ENCODE measurements at places on chromosomes 3 and 15.

- no peak for DNase-seq
These were observed 86.0 kb downstream of the SEMA5B start for GRCh38 chr3:122941228-122942206.

GRCh38 chr15:62099094-62099601 lies 32.4 kb downstream of the C2CD4A start:
- DNase-seq = no peak

DNA sequence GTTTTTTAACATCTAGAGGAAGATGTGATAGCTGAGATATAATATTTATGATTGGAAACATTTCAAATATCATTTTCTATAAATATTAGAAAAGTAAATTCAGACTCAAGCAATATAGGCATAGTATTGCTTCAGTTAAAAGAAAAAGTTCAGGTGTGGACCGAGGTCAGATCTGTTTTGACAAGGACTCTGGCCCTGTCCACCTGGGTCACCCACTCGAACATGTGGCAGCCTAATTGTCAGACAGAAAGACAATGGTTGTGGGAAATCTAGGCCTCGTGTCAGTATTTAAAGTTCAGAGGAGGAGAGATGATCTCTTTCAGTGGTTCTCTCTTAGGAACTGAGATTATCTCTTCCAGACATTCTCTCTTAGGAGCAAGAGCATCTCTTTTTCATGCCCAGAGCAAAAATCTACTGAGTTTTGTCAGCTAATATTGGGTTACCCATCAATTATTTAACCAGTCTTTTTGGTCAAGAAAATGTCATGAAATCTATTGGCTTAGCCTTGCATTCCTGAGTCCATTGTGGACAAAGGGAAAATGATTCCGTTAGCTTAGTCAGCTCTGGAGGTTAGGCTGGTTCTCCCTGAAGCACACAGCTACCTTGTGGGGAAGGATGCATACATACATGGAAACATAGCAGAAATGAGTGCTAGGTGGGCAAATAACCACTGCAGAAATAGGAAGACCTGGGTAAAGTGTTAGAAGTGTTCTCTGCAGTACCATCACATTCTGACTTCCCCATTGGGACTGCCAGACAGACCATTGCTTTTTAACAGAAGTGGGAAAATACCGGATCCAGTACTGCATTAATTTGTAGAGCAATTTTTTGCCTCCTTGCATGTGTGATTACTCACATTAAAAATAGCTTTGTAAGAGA lies 343.3 kb downstream of the GRM7 start:
- no peak for DNase-seq

DNA sequence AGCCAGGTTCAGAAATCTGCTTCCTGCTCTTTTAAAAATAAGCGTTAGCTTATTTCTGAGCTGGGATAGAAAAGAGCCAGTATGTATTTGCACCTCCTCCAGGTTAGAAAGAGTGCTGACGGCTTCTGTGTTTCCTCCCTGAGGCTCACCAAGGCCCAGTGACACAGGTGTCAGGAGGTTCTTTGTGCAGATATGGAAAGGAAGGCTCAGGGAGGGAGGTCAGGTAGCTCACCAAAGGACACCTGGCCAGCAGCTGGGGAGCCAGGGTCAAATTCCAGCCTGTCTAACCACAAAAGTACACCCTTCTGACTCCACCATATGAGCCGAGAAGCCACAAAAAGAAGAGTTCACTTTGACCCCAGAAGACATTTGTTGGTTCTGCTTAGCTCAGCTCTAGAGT lies 201.0 kb upstream of the WNT5A start:
- no peak for DNase-seq

- DNase-seq = no peak
These were observed 830.9 kb upstream of the CFAP20DC start for GRCh38 chr3:59880717-59881116.

- DNase-seq = no peak
These were observed 66.1 kb upstream of the MEIS2 start for GRCh38 chr15:37166402-37166801.

GRCh38 chr3:167148136-167148535 lies 232.0 kb downstream of the ZBBX start:
- DNase-seq = no peak

- DNase-seq = no peak
These were observed 68.9 kb upstream of the HERC1 start for GRCh38 chr15:63902671-63903035.

GRCh38 chr3:12150112-12150511 lies 8.6 kb downstream of the TIMP4 start:
- DNase-seq = no peak

DNA sequence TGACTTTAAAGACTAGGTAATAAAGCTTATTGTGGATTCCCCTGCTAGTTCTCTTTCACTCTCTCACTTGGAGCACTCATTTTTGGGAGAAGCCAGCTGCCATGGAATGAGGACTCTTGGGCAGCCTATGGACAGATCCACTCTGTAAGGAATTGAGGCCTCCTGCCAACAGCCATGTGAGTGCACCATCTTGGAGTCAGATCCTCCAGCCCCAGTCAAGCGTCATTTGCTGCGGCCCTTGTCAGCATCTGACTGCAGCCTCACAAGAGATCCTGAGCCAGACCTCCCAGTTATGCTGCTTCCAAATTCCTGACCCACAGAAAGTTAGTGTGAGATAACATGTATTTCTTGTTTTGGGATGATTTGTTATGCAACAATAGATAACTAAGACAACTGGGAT lies 101.9 kb downstream of the SEMA6D start:
- DNase-seq = no peak

DNA sequence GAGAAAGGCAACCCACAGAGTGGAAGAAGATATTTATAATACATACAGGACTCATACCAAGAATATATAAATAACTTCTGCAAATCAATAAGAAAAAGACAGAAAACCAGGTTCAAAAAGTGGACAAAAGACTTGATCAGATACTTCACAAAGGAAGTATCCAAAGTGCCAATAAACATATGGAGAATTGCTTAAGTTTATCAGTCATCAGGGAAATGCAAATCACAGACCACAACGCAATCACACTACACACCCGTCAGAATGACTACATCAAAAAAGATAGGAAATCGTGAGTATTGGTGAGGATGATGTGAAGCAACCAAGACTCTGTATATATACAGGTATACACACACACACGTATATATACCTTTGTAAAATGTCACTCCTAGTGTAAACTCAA lies 180.6 kb downstream of the FAM43A start:
- DNase-seq = no peak

DNA sequence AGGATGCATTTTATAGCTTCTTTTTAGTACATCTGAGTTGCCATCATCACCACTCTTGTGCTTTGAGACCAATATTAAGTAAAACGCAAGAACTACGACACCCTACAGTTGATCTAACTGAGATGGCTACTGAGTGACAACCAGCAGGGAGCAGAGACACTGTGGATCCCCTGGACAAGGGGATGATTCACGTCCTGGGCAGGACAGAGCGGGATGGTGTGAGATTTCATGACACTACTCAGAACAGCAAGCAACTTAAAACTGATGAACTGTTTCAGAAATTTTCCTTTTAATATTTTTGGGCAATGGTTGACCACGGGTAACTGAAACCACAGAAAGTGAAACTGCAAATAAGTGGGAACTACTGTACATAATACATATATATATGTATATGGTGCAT lies 299.2 kb downstream of the ADAMTS17 start:
- no peak for DNase-seq

DNA sequence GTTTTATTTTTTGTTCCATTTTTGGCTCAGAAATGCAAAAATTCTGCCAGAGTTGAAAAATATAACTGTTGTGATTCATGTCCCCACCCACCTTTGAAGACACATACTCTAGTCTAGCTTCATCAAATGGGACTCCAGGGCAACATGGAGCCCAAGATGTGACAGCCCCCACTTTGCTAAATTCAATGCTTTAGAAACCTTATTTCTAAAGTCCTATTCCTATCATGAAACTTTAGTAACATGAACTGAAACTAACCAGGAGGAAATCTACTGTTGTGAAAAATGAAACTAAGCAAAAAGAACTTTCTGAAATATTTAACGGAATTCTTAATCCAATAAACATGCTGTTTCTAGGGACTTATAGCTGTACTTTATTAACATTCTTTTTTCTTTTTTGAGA lies 20.3 kb downstream of the UBP1 start:
- DNase-seq = no peak

GRCh38 chr15:75145027-75145841 lies 56.4 kb upstream of the C15orf39 start:
- DNase-seq = no peak

- no peak for DNase-seq
These were observed 67.8 kb upstream of the SLC24A5 start for GRCh38 chr15:48052946-48053345.

DNA sequence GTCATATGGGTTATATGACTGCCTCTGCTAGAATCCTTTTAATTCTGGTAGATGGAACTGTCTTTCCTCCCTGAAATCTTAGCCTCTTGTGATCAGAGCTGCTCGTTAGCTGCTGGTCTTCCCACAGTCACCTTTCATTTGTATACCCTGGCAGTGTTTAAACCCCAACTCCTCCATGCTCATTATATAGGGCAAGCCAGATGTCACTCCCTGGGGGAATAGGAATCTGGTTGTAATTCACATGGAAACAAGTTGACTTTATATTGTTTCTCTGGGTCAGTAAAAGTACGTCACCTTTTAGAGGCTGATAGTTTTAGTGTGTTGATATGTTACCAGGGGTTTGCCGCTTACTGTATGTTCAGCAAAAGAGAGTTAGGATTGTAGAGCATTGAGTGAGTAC lies 103.5 kb downstream of the ITPR1 start:
- DNase-seq = no peak

GRCh38 chr3:95721938-95722337 lies 1092.5 kb upstream of the EPHA6 start:
- no peak for DNase-seq

- no peak for DNase-seq
These were observed 60.5 kb downstream of the SLMAP start for GRCh38 chr3:57816471-57817095.

GRCh38 chr3:34078418-34078817 lies 280.0 kb downstream of the PDCD6IP start:
- no peak for DNase-seq

DNA sequence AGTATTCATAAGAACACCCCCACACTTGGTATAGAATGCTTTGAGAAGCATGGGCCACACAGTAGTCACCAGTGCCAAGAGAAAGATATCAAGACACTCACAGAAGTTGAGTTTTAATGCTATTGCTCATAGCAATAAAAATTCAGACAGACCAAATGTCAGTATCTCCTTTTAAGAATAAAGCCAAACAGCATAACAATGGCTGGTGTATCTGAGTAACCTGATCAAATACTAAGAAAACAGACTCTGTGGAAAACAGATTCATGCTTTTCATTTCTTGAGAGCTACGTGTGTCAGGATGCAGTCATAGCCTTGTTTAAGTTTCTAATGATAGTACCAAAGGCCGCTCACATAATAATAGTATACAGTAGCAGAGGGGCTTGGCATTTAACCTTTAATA lies 778.5 kb downstream of the MECOM start:
- no peak for DNase-seq

DNA sequence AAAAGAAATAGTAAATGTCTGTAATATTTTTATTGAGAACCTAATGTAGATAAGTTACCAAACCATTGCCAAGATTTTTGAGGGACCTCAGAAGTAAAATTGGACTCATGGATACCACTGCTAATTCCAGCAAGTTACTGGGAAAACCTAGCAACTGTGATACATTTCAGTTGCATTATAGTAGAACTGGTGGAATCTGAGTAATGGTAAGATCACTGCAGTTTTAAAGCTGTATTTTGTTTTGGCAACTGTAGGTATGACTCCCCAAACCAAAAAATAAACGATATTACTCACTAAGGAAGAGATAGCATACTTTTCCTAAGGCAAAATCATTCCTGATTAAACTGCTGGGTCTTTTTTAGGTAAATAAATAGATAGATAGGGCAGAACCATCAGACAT lies 54.0 kb downstream of the ARMC8 start:
- no peak for DNase-seq

DNA sequence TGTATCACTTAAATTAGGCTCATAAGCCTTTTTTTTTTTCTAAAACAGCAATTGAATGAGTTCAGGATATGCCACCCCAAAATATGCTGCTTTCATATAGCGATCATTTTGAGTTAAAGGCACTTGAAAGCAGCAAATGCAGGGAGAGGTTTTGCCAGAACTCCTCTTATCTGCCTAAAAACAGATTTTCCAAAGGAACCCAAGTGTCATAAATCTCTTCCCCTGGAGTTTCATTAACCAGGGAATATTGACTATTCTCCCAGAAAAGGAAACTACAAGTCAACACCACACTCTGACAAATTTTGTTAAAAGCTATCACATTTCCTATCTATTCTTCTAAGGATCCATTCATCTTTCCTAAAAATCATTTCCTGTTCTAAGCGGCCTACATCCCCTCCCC lies 11.3 kb downstream of the DNAAF4 start:
- no peak for DNase-seq

GRCh38 chr3:176595307-176595706 lies 602.0 kb downstream of the TBL1XR1 start:
- DNase-seq = no peak

DNA sequence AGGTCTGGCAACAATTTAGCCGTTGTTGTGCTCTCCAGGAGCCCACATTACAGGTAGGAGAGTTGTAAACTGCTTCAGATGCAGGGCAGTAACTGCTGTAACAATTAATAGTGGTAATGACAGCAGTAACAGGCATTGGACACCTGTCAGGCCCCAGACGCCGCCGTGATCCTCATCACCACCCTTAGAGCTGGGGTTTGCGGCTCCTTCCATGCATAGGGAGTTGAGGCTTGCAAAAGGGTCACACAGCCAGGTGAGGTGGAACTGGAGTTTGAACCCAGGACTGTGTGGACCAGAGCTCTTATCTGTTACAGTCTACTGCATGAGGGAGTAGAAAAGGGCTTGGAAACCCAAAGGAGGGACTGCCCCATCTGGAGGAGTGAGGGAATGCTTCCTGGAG lies 26.8 kb upstream of the NR2C2 start:
- no peak for DNase-seq

DNA sequence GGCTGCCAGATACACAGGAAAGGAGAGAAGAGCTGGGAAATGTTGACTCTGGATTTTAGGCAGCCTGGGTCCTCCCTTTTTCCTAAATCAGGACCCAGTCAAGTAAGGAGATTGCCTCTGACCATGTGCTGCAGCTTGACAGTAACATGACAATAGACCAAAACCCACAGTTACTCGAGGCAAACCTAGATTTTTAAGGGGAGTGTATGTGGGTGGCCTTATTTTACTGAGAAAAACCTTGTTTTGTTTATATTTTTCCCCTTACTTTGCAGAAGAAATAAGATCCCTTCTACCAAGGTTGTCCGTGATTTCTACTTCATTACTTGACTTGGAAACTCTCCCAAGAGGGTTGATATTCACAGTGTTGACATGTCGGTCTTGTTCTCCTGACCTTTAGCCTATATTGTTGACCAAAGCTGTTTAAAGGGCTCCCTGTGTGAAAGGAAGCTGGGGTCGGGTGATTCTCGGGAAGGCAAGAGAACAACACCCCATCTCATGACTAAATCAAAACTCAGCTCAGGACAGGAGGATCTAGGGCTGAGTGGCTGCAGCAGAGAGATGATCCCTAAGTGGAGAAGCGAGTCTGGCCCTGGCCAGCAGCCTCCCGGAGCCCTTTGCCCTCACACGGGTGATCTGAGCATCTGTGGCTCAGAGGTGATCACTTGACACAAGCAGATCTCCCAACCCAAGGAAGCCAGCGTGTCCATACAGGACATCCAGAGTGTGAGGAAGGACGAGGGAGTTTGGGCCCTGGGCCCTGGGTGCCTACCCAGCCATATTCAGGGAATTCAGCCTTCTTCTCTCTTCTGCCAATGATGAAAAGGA lies 31.0 kb upstream of the SLCO2A1 start:
- DNase-seq = no peak

Measured in endothelial cell (in vitro differentiated cells).